Heart left ventricle (tissue), 16 donors: ENCODE measurements at places on chromosomes 2 and 18.

GRCh38 chr2:215693193-215693998 is 257.5 kb upstream of the FN1 start:
- no peak for DNase-seq

DNA sequence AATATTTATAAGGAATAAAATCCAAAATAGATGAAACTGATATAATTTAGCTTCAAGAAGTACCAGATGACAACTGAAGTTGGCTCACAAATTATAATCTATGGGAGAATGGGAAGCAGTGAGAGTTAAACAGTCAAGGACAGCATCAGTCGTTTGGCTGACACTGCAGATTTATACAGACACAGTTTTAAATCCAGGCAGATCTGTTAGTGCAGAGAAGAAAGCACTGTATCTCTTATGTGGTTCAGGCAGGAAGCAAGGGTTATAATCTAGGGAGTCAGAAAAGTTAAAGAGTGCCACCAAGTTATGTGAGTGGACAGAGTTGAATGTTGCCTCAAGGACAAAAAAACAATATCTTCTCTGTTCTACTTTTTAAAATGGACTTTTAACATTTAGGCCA is 880.2 kb downstream of the TSN start:
- no peak for DNase-seq

- DNase-seq = no peak
These were observed 38.8 kb downstream of the EPHA4 start for GRCh38 chr2:221533299-221533698.

DNA sequence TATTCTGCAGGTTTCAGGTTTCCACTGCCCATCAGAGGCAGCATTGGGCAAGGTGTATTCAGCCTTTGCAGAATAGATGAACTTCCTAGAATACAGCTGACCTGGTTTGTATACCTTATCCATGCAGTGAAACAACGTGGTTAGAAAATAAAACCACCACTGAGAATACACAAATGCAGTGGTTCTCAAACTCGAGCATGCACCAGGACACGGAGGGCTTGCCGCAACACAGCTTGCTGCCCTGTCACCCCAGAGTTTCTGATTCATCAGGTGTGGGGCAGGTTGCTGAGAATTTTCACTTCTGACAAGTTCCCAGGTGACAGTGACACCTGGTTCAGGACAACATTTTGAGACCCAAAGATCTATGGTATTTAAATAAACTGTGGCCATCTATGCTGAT is 23.4 kb upstream of the C1D start:
- DNase-seq = no peak

DNA sequence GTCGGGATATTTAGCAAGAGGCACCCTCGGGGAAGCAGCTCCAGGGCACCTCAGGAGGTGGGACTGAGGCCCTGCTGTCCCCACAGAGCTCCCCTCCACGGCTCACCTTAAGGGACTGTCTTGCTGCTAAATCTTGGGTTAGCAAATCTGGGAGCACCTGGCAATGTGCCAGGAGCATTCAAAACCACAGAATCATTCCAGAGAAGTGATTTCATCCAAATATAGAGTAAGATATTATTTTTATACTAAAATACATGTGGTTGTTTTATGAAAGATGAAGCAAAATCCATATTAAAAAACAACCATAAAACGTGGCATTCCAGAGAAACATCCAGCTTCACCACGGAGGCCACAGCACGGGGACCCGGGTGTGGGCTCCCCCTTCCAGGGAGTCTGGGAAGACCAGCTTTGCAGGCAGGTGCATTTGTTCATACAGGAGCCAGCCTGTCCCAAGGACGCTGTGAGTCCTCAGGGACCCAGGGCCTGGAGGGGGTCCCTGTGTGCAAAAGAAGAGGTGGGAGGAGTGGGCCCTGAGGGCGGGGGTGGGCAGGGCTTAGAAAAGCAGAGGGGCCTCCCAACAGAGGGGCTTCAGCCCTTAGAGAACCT is 16.3 kb downstream of the HS1BP3 start:
- no peak for DNase-seq

GRCh38 chr2:9547262-9547991 is 8.2 kb downstream of the ADAM17 start:
- no peak for DNase-seq
